Ovary (tissue), 10 donors: ENCODE measurements at places on chromosomes 5 and 9.
A peak's percentile ranks its signal among the peaks of the same experiment; 100 is the strongest.

- H3K4me3 ChIP-seq = no peak overlapping the region
- H3K4me1 ChIP-seq = no peaks in the 10 kb centered on the region
- no peaks in the 10 kb centered on the region for H3K27me3 ChIP-seq
- H3K27ac ChIP-seq = no peak overlapping the region
Measured at GRCh38 chr5:103452666-103453065, 109.9 kb downstream of the NUDT12 start.

DNA sequence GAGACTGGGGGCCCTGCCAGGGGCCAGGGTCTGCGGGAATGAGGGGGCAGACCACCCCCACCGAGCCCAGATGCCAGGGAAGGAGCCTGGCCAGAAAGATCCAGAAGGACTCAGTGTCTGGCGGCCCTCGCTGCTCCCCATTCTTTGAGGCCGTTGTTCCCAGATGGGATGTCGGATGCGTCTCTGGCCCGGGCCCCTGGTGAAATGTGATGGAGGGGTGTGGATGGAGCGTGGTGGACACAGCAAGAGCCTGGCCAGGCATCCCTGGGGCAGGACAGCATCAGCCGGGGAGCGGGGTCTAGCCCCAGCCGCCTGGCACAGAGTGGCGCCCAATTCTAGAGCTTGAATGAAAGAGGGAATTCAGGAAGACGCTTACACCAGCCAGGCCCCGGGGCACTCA is 46.2 kb upstream of the NKD2 start:
- no peaks in the 10 kb centered on the region for H3K36me3 ChIP-seq
- H3K27me3 ChIP-seq = no peaks in the 10 kb centered on the region
- DNase-seq = no peak
- no peak overlapping the region for H3K4me3 ChIP-seq

DNA sequence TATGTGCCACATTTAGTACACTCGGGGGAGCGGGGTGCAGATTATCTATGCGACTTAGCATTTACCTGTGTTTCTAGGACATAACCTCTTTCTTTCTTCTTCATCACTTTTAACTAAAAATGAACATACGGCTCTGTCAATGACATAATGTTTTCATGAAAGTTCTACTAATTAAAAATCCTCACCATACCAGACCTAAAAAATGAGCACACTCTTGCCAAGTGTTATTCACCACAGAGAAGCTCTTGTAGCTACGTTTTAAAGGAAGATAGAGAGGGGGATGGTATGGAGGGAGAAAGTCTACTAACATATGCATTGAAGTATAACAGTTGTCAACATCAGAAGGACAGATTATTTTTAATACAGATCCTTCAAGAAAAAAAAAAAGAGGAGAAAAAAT is 1.6 kb downstream of the CDH10 start:
- H3K36me3 ChIP-seq = no peaks in the 10 kb centered on the region
- H3K4me3 ChIP-seq = no peak overlapping the region

DNA sequence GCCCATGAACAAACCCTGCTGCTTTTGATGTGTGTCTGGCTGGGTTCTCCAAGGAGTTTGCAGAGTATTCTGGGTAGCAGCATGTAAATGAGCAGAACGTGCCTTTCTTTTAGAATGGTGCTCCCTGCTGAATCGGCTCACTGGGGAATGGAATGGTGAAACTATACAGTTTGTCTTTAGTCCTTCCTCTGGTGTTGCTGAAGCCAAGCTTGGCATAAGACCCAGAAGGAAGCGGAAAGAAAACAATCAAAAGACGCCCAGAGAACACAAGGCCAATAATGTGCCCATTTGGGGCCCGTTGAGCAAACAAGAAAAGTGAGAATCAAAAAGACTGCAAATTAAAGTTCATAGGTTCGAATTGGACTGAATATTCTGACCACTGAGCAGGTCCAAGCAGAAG is 60.1 kb downstream of the MVB12B start:
- H3K4me1 ChIP-seq = no peaks in the 10 kb centered on the region
- DNase-seq = no peak
- H3K27ac ChIP-seq = no peak overlapping the region

- H3K4me1 ChIP-seq = no peaks in the 10 kb centered on the region
- DNase-seq = no peak
- H3K27me3 ChIP-seq = no peaks in the 10 kb centered on the region
- H3K36me3 ChIP-seq = no peaks in the 10 kb centered on the region
Measured at GRCh38 chr5:19233573-19233972, 754.4 kb downstream of the CDH18 start.

GRCh38 chr9:81827616-81828296 is 100.5 kb upstream of the SPATA31D4 start:
- H3K27ac ChIP-seq = no peak overlapping the region
- H3K36me3 ChIP-seq = no peaks in the 10 kb centered on the region
- DNase-seq = no peak

- H3K27ac ChIP-seq = no peak overlapping the region
- no peaks in the 10 kb centered on the region for H3K4me1 ChIP-seq
- H3K36me3 ChIP-seq = no peaks in the 10 kb centered on the region
- no peaks in the 10 kb centered on the region for H3K27me3 ChIP-seq
Measured at GRCh38 chr5:143550986-143551630, 147.6 kb upstream of the NR3C1 start.

DNA sequence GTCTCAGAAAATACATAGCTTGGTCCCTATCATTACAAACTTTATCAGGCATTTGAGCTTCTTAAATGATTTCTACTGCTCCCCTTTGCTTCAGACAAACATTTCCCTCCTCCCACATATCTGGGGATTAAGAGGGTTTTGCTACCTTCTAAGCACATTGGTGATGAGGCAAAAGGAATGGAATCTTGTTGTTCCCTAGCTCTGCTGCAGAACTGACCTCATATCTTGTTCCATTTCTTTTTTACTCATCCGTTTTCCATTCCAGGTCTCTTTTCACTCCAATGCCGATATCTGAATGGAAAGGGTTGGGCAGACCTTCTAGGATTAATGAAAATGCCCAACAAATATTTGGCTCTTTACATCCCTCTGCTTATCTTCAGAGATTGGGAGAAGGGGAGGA is 444.6 kb downstream of the ZNF608 start:
- no peak overlapping the region for H3K4me3 ChIP-seq
- no peaks in the 10 kb centered on the region for H3K27me3 ChIP-seq

DNA sequence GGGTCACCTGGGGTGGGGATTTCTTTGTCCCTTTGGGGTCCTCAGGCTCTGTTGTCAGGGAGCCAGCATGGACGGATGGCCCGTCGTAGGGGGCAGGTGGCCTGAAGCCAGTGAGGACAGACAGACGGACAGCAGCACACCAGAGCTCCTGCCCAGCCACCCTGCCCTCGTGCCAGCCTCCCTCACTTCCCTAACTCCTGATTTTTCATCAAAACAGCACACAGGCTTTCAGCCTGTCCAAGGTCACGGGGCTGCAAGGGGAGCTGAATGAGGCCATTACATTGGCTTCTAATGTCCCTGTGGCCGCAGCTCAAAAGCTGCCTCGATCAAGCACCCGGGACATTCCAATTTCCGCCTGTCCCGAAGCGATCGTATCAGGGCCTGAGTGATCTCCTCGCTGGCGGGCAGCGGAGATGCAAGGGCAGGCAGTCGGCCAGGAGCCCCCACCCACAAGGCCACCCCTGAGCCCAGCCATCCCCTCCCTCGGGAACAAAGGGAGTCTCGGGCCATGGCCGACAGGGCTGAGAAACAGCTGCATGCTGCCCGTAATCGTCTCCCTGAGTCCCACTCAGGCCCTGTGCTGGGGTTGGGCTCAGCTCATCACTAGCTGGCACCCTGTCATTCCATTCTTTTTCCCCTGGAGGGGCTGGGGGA is 50.5 kb upstream of the RNU6ATAC start:
- no peaks in the 10 kb centered on the region for H3K36me3 ChIP-seq
- no peak overlapping the region for H3K27ac ChIP-seq
- peak; percentile 34 for DNase-seq
- no peak overlapping the region for H3K4me3 ChIP-seq
- no peaks in the 10 kb centered on the region for H3K27me3 ChIP-seq

DNA sequence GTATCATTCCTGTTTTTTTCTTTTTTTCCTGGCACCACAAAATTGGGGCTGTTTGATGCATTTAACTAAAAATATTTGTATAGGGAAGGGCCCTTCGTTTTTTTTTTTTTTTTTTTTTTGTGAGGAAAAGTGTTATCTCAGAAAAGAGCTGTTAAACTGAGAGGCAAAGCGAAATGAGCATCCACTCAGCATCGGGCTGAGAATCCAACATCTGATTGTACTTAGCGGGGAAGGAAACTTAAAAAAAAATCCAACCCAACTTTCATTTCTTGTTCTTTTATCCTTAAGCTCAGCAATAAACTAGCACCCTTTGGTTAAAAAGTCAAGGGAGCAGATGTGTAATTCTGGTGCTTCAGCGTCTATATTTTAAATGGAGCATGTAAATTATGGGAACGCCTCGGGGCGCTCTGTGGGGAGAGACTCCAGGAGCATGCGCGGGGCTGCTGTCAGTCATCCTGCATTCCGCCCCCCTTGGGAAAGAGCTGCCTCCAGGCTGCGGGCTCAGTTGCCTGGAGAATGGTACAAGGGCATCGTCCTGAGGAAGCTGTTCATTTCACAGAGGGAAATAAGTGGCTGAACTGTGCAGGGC is 33.3 kb downstream of the DMRT2 start:
- no peaks in the 10 kb centered on the region for H3K36me3 ChIP-seq
- no peak overlapping the region for H3K27ac ChIP-seq
- H3K4me1 ChIP-seq = no peaks in the 10 kb centered on the region
- DNase-seq = no peak
- H3K27me3 ChIP-seq = no peaks in the 10 kb centered on the region
- no peak overlapping the region for H3K4me3 ChIP-seq

GRCh38 chr5:93574491-93575305 is 6.3 kb downstream of the NR2F1-AS1 start:
- H3K4me1 ChIP-seq = peaks cover 6% of the 10 kb centered on the region
- peak overlapping the region; percentile 15 for H3K4me3 ChIP-seq
- H3K36me3 ChIP-seq = no peaks in the 10 kb centered on the region
- H3K27me3 ChIP-seq = no peaks in the 10 kb centered on the region
- no peak overlapping the region for H3K27ac ChIP-seq
- no peak for DNase-seq

DNA sequence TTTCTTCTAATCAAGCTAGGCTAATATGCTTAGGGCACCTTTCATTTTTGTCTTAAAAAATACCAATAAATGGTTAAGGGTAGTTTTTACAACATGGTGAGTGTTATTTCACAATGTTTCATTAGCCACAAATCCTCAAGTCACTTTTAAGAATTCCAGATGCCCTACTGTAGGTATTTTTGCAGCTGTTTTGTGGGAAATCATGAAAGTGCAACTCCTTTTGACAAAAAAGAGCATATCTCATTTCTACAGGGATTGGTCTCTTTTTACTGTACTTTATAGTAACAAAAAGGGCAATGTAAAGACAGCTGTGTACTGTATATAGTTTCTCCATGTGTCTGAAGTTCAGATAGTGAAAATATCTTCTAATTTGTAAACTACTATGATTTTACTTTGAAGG is 28.3 kb upstream of the GAS1 start:
- peak overlapping the region; percentile 24 for H3K27ac ChIP-seq
- no peak overlapping the region for H3K4me3 ChIP-seq
- H3K4me1 ChIP-seq = peaks cover 12% of the 10 kb centered on the region

- H3K36me3 ChIP-seq = no peaks in the 10 kb centered on the region
- H3K4me3 ChIP-seq = no peak overlapping the region
- H3K4me1 ChIP-seq = no peaks in the 10 kb centered on the region
Measured at GRCh38 chr9:87494970-87495471, 2.6 kb upstream of the DAPK1 start.

GRCh38 chr5:74164725-74165235 is 475.7 kb downstream of the ENC1 start:
- no peak for DNase-seq
- no peak overlapping the region for H3K27ac ChIP-seq
- H3K4me3 ChIP-seq = no peak overlapping the region

GRCh38 chr9:93134740-93135444 is 841 bp upstream of the NINJ1 start:
- H3K4me3 ChIP-seq = peak overlapping the region; percentile 76
- DNase-seq = peak; percentile 27
- H3K27ac ChIP-seq = peak overlapping the region; percentile 96
- H3K36me3 ChIP-seq = no peaks in the 10 kb centered on the region

DNA sequence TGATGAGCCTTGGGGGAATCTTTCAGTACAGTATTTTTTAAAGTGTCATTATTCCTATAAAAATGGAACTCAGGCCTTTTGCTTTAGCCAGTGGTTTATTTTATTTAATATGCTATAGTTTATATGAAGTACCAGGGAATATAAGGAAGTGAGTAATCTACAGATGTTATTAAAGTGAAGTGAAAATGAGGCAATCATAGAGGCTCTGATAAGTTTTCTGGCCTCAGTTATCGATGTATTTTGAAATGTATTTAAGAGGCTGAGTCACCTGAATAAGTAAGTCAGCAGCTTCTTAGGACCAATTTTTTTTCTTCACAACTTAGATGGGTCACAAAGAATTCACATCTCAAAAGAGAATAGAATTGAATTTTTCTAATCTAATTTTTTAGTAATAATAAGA is 829.0 kb downstream of the DNAH5 start:
- no peak for DNase-seq
- H3K4me3 ChIP-seq = no peak overlapping the region
- no peak overlapping the region for H3K27ac ChIP-seq
- H3K4me1 ChIP-seq = no peaks in the 10 kb centered on the region
- H3K36me3 ChIP-seq = no peaks in the 10 kb centered on the region

- no peak overlapping the region for H3K27ac ChIP-seq
- no peaks in the 10 kb centered on the region for H3K27me3 ChIP-seq
- H3K36me3 ChIP-seq = no peaks in the 10 kb centered on the region
Measured at GRCh38 chr5:65262649-65263059, 219.1 kb downstream of the ADAMTS6 start.
